Nasal cavity respiratory epithelium epithelial cell of viscerocranial mucosa (primary cell): ENCODE measurements at places on chromosomes 4 and X. TPM values are rescaled to one million over a fixed set of nuclear protein-coding genes. Genes with fewer than 3 reads are reported as not detected.

The AREG gene
- total RNA-seq = 576 and 714 TPM in 2 replicates

The FAAH2 gene
- 7.5 and 10.1 TPM in 2 replicates for total RNA-seq

The TMEM35A gene
- 0.14 TPM in 1 of 2 replicates, not detected in the other for total RNA-seq

The KLB gene
- under 0.01 TPM in 2 replicates for total RNA-seq

The VCX gene
- not detected in 2 replicates for total RNA-seq

The MTMR8 gene
- 0.68 and 1.1 TPM in 2 replicates for total RNA-seq

The SNCA gene
- total RNA-seq = 25.6 and 34.8 TPM in 2 replicates

The CTAG1B gene
- total RNA-seq = not detected in 2 replicates

The CTAG2 gene
- total RNA-seq = not detected in 2 replicates

The WDR17 gene
- total RNA-seq = under 0.01 and 3.5 TPM in 2 replicates

The PPEF2 gene
- not detected in 2 replicates for total RNA-seq

The ZAR1 gene
- total RNA-seq = not detected in 2 replicates

The AMBN gene
- not detected in 2 replicates for total RNA-seq
